ENCODE measurements at places on chromosomes 5 and 9. TPM values are rescaled to one million over a fixed set of nuclear protein-coding genes. Genes with fewer than 3 reads are reported as not detected.

Gene AGTPBP1
- total RNA-seq, result 266 TPM

Gene PRDM12
- 0.46 TPM for total RNA-seq

Gene MACROH2A1
- 121 TPM for total RNA-seq

Gene MAST4
- total RNA-seq, result 30.2 TPM

Gene PRELID1
- total RNA-seq, result 48.2 TPM

Gene TTC16
- 0.23 TPM for total RNA-seq

Gene C1QTNF2
- total RNA-seq, result 2.5 TPM

Gene ECM2
- 5.3 TPM for total RNA-seq

Gene GPR151
- 0.46 TPM for total RNA-seq

Gene GLRA1
- total RNA-seq, result 5.5 TPM

Gene FOXD4L6
- 0.46 TPM for total RNA-seq

Gene PITX1
- not detected for total RNA-seq

Gene CDC25C
- 2.1 TPM for total RNA-seq

Gene CTSV
- total RNA-seq, result 0.46 TPM

Gene EIF4EBP3
- not detected for total RNA-seq

Measured in diencephalon (tissue), 1 donor.